ENCODE measurements at places on chromosomes 5 and 9.

DNA sequence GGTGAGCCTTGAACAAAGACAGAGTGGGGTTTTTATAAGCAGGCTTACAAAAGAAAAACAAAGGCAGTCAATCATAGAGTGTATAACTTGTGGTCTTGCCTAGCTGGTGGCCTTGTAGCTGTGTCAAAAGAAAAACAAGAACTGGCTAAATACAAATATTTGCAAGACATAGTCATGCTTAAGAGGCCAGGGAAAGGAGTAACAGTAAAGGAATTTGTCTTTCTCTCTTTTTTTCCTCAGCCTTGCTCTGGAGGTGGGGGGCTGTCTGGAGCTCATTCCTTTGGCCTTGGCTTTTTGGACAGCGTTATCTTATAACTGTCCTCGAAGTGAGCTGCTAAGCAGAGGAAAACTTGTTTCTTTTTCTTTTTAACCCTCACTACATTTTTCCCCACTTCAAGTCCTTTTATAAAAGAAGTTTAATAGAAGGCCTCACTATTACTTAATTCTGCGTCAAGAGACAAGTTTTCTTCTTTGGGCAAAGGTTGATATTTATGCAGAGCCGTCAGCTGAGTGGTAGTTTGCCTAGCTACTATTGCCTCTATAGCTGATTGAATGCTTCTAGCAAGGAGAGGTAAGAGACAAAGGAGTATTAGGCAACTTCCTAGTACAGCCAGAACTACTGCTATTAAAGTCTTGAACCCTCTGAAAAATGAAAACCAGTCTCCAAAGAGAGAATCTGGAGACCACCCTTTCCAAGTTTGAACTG lies 14.3 kb downstream of the CEL start:
- no peak for DNase-seq

DNA sequence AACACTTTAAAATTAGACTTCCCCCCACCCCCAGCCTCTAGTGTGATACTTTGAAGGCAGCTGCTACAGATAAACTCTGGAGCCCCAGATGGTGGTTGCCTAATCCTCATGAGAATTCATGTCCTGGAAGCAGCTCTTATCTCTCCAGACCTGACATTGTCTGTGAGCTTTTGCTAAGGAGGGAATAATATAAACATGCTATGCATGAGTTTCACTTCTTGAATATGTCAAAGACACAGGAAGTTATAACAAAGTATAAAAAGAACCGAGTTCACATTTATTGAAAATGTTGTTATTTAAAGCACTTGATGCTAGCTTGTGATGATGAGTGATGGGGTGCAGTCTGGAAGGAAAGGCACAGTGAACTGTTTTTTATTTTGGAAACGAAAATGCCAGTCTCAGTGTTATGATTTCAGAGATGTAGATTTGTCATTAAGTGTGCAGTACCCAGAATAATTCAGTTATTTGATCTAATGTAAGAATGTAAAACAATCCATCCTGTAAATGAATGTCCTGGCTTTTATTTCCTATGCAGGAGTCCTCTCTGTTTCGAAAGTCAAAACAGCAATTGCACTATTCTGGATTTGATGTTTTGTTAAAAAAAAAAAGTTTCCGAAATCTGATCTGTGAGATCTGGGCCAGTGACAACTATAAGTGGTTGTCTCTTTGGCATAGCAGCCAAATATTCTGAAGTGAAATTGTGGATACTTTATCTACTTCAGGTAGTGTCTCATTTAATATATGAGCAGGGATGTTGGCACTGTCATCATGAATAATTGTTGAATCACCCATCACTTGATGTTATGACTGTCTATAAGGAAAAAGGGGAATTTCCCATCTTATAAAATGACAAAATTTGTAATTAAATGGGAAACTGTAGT lies 77.0 kb downstream of the ZCCHC7 start:
- DNase-seq, result no peak

DNA sequence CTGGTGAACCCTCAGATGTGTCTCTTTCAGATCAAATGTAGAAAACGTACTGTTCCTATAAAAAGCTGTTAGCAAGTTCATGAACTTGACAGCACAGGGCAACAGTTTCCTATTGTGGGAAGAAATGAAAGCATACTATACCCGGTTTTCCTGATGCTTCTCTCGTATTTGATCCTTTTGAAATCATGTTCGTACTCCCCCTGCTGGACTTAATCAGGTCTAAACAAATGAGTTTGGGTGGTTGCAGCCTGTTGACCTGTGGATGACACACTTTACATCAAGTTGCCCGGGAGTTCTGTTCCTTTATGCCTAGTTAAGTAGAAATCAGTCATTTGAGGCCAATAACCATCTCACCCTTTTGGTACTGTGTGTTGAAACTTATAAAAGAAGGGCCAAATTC lies 1992.3 kb downstream of the MAT2B start:
- DNase-seq, result no peak

GRCh38 chr5:44797841-44798240 lies 10.9 kb upstream of the MRPS30 start:
- no peak for DNase-seq

- no peak for DNase-seq
Measured at GRCh38 chr5:33180900-33181299, 259.9 kb upstream of the TARS1 start.

DNA sequence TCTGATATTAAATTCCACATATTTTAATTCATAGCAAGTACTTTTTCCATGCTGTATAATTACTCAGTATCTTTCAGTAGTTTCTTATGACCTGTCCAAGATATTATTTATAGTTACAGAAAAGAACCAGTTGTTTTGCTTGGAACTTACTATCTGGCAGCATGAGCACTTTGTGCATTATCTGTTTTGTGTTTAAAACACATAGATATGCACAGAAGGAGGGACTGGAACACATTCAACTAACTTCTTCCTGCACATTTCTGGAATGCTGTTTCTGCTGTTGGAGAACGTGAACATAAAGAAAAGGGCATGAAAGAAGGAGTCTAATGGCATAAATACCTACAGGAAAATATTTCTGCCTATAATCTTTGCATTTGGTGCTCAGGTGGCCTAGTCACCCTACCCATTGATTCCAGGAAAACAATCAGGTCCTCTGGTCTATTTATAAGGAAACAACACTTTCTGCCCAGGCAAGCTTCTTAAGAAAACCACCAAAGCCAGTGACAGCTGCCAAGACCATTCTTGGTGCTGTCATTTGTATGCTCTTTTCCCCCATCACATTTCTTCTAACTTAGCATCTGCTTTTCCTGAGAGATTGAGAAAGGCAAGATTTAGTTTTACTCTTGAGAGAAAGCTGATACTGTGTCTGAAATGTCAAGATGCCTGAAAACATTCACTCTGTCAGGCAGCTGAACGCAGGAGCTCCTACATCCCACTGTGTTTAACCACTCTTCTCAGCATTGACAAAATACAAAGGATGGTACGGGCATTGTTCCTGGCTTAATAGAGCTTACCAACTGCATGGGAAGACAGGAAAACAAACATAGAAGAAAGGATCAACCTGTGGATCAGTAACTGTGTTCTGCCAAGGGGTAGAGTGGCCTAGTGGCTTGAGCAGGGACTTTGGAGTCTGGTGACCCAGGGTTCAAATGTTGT lies 40.3 kb downstream of the RAB3C start:
- DNase-seq, result no peak
